ENCODE measurements at places on chromosomes 4 and X.

- DNase-seq: no peak
Measured at GRCh38 chr4:128707864-128708263, 101.6 kb upstream of the JADE1 start.

GRCh38 chr4:159009521-159009920 lies 93.4 kb upstream of the RAPGEF2 start:
- no peak for DNase-seq

DNA sequence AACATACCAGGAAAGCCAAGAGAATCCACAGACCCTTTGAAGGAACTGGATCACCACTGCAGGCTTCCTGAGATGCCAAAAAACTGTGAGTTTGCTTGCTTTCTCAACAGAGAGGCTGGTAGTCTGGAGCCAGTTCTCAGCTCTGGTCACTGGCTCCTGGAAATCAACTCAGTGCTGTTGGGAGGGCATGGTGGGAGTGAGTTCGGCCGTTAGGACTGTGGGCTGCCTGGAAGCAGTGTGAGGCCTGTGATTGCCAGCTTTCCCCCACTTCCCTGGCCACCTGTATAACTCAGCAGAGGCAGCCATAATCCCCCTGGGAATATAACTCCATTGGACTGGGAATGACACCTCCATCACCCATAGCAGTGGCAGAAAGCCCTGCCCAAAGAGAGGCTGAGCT lies 122.0 kb upstream of the FSTL5 start:
- DNase-seq: no peak

- DNase-seq: peak; percentile 13
Measured at GRCh38 chr4:21801661-21802385, 146.7 kb downstream of the KCNIP4 start.

DNA sequence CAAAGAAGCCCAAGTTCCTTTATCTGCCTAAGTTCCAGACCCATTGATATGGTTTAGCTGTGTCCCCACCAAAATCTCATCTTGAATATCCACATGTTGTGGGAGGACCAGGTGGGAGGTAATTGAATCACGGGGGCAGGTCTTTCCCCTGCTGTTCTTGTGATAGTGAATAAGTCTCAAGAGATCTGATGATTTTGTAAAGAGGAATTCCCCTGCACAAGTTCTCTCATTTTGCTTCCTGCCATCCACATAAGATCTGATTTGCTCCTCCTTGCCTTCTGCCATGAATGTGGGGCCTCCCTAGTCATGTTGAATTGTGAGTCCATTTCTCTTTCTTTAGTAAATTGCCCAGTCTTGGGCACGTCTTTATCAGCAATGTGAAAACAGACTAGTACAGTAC lies 860.2 kb downstream of the FSTL5 start:
- no peak for DNase-seq

- no peak for DNase-seq
Measured at GRCh38 chrX:2463973-2464676, 36.7 kb downstream of the DHRSX start.

GRCh38 chr4:144985531-144985930 lies 112.5 kb downstream of the ANAPC10 start:
- no peak for DNase-seq

DNA sequence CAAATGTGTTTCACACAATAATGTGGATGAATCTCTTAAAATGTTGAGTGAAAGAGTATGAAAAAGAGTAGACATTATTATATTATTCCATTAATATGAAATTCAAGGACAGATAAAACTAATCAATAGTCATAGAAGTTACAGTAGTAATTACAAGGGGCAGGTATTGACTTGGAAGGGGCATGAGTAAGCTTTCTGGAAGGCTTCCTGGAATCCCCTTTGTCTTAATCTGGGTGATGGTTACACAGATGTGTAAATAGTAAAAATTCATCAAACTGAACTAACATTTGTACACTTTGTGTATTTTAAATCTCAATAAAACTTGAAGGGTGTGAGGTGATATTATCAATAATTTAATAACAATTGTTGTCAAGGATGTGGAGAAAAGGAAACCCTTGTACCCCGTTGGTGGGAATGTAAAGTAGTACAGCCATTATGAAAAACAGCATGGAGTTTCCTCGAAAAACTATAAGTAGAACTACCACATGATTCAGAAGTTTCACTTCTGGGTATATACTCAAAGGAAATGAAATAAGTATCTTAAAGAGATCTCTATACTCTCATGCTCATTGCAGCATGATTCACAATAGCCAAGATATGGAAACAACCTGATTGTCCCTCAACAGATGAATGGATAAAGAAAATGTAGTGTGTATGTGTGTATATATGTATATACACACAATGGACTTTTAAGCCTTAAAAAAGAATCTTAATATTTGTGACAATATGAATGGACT lies 96.9 kb upstream of the MID1IP1 start:
- DNase-seq: no peak

- DNase-seq: no peak
Measured at GRCh38 chrX:72124540-72125201, 7.0 kb downstream of the RTL5 start.

- peak; percentile 21 for DNase-seq
Measured at GRCh38 chr4:85725721-85726170, 250.8 kb downstream of the ARHGAP24 start.

- no peak for DNase-seq
Measured at GRCh38 chrX:152865232-152865920, 32.5 kb upstream of the ZNF185 start.

DNA sequence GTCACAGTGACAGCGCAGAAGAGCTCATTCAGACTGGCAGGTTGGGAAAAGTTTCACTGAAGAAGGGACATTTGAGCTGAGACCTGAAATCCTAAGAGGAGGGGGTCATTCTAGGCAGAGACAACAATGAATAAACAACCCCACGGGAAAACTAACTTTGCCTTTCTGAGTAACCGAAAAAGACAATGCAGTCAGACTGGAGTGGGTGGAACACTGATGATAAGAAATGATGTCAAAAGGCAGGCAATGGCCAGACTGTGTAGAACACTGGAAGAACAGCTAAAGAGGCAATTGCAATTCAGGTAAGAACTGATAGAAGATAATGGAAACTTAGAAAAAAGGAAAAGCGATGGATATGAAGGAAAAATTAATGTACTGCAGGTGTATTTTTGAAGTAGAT lies 73.8 kb downstream of the CHIC2 start:
- DNase-seq: peak; percentile 50

- DNase-seq: peak; percentile 78
Measured at GRCh38 chr4:29336861-29337260, 1383.3 kb upstream of the PCDH7 start.

GRCh38 chrX:153727123-153727931 lies 2.7 kb downstream of the ABCD1 start:
- peak; percentile 28 for DNase-seq

- no peak for DNase-seq
Measured at GRCh38 chr4:148052448-148052847, 320.6 kb downstream of the ARHGAP10 start.

DNA sequence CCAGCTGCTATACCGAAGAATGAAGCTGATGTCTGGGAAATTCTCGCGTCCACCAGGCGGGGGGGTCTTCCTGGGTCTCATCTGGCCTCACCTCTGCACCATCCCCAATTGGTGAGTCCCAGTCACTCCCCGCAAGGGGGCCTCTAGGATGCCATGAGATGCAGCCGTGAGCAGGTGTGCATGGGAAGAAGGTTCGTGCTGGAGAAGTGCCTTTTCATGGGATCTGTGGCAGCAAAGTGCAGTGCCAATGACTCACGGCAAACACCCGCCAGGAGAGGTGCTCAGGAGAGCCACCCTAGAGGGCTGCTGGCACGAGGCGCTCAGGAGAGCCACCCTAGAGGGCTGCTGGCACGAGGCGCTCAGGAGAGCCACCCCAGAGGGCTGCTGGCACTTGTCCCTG lies 55.1 kb downstream of the CPZ start:
- DNase-seq: no peak

GRCh38 chr4:185002784-185003183 lies 15.5 kb upstream of the HELT start:
- no peak for DNase-seq

GRCh38 chr4:14620567-14621141 lies 381.6 kb upstream of the CPEB2 start:
- DNase-seq: no peak

DNA sequence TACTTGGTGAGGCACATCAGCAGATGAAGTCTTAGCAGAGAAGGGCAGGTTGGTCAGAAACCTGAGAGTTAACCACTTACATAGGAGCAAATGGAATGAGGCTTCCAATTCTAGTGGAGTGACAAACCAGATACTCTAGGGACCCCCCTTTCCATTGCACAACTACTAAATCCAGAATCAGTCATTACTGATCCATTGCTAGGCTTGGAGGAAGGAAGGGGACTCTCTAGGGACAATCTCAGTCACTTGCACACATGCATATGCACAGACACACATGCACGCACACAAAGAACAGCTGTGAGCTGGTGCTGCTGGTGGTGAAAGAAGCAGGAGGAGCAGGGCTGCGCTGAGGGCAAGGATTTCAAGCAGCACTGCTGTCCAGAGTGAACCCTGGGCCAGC lies 25.7 kb downstream of the PNMA5 start:
- DNase-seq: no peak

DNA sequence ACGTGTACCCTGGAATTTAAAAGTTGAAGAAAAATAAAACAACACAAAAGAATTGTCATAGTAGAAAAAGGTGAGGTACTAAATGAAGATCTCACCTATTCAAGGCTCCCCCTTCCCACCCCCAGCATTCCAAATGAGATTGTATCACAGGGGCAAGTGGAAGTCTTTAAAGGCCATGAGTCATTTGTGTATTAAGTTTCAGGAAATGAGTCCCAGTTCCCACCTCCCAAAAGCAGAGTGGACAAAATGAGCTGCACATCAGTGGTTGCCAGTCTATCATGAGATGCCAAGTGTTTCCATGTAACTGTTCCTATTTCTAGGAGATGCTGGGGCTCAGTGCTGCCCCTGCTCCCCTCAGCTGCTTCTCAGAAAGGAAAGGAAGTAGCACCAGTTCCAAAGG lies 20.1 kb downstream of the ARHGEF9 start:
- DNase-seq: peak; percentile 49

GRCh38 chrX:116284400-116284799 lies 113.9 kb downstream of the AGTR2 start:
- no peak for DNase-seq

DNA sequence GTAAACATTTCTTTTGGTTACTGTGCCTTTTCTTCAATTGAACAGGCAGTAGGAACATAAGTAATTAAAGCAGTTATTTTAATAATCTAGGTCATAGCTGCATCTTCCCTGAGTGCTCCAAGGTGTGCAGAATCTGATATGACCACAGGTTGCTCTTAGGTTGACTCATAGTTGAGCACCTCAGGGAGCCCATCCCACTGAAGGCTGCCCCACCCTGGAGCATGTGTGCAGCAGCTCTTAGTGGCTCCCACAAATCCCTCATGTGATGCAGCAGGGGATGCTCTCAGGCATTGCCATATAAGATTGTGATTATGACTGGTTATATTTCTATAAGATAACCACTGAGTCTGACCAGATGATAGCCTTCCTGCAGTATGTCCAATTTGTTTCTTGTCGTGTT lies 72.3 kb downstream of the ZNF518B start:
- no peak for DNase-seq

DNA sequence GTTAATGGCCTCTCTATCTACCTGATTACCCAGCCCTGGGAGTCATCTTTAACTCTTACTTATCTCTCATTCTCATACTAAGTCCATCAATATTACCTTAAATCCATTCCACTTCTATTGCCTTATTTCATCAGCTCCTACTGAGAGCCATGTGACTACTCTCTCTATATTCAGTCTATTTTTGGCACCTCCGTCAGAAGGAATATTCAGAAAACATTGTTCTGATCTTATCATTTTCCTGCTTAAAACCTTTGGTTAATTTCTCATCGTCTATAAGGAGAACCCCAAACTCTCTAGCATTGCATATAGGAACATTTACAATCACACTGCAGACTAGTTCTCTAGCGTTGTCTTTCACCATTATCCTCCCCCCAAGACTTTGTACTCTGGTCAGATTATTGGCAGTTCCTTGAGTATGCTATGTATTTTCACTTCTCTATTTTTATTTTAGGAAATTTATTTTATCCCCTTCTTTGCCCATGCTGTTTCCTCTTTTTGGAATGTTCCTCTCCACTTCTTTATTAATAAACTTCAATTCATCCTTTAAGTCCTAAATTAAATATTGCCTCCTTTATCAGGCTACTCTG lies 13.7 kb upstream of the AMMECR1 start:
- DNase-seq: no peak

DNA sequence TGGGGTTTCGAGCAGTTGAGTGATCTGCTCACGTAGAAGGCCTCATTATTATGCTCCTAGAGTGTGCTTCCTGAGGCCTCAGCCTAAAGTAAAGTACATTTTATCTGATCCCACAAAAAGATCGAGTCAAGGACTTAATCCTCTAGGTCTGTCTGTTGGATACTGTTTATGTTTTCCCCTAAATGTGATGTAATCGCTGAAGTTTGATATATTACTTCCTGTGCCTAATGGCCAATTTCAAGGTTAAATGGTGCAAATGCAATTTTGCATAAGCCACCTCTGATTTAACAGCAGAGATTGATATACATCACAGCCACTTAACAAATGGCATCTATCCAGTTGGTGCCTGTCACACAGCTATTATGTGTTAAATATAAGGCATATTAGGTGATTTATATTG lies 19.4 kb upstream of the SERTM2 start:
- no peak for DNase-seq

DNA sequence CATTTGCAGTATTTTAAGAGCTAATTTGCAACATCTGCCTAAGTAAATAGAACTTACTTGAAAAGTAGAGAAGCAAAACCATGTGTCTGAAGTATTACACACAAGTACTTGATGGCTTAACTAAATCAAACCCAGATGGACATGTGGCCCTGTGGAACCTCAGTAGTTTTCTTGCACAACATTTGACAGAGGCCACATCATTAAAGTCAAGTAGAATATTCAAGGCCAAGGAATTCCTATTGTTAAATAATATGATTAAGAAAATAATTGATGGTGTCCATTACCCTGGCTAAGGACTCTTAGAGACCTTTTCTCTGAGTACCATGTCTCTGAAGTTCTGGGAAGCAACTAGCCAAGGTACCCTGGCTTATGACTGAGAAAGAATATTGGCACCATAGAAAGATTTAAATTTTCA lies 135.4 kb upstream of the OTUD4 start:
- DNase-seq: no peak

GRCh38 chr4:25504932-25505636 lies 128.0 kb downstream of the ANAPC4 start:
- DNase-seq: no peak

DNA sequence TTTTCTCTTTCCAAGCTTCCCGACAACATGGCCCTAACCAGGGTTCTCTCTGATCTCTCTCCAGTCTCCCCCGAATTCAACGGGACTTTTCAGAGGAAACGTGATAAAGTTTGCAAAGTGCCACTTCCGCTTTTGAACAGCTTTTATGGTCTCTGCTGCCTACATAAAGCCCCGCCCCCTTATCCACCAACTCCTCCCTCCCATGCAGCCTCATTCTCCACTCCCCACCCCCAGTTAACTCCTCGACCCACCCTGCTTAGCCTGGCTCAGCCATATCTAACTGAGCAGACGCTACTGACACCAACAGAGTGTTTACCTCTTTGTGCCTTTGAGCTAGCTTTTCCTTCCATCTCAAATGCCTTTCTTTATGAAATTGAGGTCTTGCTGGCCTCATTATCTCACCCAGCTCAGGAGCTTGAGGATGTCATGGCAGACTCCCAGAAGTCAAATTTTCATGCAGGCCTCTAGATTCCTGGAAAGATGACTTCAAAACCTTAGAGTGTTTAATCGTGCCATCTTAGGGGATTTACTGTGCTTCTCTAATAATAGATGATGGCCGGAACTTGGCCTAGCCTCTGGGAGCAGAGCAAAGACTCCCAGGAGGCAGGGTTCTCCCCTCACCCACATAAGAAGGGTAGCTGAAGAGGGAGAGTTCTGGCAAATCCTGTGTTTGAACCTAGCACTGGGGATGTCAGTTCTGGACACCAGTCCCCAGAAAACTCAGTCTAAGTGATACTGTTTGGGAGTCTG lies 606.0 kb downstream of the BCOR start:
- no peak for DNase-seq

Data from dermis blood vessel endothelial cell (primary cell).